ENCODE measurements at places on chromosomes 2 and 18.

DNA sequence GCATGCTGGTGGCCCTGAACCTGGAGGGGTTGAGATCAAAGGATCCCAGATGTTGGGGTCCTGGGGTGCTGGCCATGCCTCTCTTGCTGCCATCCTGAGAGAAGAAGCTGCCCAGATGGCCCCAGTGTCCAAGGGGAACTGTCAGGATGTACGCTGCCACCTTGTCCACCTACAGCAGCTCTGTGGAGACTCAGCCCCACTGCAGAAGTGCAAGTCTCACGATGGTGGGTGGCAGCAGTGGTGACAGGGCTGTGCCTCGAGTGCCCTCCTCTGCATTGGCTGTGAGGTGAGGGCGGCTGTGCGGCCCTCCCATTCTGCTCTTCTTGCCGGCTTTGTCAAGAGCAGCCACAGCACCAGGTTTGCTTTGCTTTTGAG, 24.7 kb downstream of the ODC1 start:
- no peak for DNase-seq

DNA sequence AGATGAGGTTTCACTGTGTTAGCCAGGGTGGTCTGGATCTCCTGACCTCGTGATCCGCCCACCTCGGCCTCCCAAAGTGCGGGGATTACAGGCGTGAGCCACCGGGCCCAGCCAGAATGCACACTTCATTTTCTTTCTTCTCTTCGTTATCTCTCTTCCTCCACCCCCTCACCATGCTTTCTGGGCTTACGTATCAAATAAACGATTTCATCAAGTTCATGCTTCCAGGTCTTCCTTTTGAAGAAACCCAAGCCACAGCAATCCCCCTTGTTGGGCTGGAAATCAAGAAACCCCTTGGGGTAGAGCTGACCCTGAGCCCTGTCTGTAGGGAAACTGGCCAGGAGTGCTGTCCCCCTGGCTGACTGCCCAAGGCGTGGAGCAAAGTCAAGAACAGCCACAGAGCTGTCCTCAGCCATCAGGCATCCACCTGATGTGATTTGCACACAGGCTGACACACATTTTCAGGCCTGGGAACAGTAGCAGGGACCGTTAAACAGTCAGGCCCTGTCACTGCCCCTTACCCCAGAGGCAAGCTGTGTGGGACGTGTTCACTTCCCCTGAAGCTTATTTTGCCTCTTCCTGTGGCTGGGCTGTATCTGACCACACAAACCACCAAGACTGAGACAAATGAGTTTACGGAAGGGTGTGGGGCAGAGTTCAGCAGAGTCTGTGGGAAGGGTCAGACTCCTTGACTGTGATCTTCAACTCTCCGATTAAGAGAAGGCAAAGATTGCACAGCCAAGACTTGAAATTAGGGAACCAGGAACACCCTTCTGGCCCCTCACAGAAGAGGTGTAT, 15.1 kb upstream of the NMUR1 start:
- no peak for DNase-seq

- no peak for DNase-seq
Measured at GRCh38 chr2:144354953-144355352, 165.0 kb downstream of the ZEB2 start.

GRCh38 chr18:31957728-31958127, 14.8 kb upstream of the TRAPPC8 start:
- DNase-seq, result no peak

DNA sequence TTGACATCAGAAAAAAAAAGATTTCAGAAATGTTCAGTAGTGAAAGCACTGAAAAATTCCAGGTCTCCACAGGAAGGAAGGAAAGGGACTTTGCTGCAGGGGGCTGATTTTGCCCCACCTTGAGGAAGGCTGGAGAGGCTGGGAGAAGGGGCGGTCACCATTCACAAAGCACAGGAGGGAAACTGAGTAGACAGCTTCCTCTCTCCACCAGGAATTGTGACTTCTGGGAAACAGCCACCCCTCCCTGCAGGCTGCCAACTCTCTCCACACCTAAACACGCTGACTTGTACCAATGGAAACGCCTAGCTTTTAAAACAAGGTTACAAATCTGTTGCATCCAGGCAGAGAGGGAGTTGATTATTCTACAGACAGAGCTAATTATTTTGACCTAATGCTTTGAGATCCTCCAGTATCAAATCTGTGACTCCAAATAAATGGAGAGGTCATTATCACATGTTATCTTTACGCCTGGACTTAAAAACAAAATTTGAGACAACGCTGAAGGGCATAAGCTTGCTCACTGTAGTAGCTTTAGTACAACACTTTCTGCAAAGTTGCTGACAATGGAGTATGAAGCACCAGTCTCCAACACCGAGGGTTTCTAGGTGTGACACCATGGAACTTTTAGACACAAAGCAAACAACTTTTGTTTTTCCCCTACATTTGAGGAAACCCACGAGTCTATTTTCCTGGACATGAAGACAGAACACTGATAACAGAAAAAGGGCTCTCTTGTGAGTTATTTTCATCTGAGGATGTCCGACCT, 42.7 kb downstream of the EPHA4 start:
- DNase-seq, result no peak

DNA sequence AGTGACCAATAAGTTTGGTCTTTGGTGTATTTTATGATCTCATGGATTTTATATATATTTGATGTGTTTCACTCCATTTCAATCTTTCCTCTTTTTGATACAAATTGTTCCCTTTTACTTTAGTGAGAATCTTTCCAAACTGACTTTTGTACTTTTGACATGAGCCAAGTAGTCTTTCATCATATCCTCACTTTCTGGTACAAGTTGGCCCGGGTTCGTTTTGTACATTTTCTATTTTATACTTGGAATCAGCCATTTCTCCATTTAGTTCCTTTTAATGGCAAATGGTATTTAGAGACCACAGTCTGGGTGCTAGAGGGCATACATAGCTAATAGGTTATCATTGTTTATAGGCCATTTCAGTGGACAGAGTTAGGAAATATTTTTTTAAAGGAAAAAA, 147.9 kb upstream of the MYO3B start:
- no peak for DNase-seq

Data from stimulated activated CD4-positive, alpha-beta T cell treated with anti-CD3 and anti-CD28 coated beads, Interleukin-2, amount 100 ng/mL, for 4 hours (primary cell).